ENCODE measurements at places on chromosomes 16 and 17.

- no peak for DNase-seq
These were observed 5.5 kb downstream of the TMEM132E start for GRCh38 chr17:34584805-34585416.

DNA sequence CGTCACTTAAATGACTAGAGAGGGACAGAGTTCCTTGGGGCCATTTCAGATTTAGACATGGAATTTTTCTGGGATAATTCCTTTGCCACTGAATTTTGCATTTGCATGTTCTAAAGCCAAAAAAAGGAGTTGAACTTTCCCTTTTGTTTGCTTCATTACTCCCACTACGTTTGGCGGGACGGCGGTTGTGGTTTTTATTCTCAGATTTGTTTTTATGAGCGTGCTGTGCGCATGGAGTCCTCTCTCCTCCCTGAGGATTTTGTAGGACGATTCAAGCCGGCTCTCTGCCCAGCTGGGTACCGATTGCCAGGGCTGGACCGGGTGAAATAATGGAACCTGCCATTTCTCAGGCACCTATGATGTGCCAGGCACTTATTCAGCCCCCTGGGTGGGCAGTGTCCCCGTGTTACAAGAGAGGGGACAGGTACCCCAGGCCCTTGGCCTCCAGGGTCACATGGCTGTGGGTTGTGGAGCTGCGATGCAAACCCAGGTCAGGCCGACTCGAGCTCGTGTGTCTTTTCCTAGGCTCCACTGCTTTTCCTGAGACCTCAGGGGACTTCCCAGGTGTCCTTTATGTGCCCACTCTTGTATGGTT lies 18.8 kb downstream of the CMIP start:
- DNase-seq, result no peak

DNA sequence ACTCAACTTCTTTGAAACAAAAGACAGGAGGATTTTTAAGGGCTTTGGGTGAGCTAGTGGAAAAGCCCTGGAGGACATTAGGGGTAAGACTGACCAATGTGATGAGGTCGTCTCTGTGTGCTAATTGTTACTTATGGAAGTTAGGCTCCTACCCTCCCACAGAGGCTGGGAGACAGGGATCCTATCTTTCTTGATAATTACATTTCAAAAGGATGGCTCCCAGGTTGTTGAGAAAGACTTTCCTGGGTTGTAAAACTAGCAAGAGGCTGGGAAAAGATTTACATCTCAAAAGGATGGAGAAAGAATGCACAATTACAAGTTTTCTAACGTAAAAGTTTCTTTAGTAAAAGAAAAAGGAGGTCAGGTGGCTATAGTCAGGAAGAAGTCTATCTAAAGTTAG lies 605.8 kb upstream of the GOT2 start:
- no peak for DNase-seq

GRCh38 chr16:80347900-80348299 lies 192.9 kb upstream of the DYNLRB2 start:
- DNase-seq, result no peak

GRCh38 chr17:67841992-67842391 lies 16.7 kb downstream of the BPTF start:
- DNase-seq, result no peak

- DNase-seq, result no peak
These were observed 43.3 kb upstream of the CBFA2T3 start for GRCh38 chr16:89020068-89020924.

DNA sequence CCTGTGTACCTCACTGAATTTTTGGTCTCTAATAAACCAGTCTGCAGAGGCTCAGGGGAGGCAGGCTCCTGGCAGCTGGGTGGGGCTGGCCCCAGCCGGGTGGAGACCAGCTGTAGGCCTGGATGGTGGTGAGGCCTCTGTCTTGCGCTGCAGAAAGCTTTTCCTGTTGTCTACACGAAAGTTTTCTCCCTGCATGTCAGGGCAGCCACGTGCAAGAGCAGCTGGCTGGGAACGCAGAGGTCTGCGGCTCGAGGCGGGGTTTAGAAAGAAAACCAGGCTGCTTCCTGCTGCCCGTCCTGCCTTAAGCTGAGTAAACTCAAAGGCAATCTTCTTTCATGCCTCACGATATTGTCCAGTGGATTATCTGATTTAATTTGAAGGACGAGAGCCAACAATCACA lies 2.4 kb downstream of the SERPINF1 start:
- peak; percentile 32 for DNase-seq

- DNase-seq, result no peak
These were observed at the start of gene NOG for GRCh38 chr17:56593646-56594319. Gene NOG (plus strand): TSS chr17:56593699. CDS start chr17:56594224, 525 bp downstream.

DNA sequence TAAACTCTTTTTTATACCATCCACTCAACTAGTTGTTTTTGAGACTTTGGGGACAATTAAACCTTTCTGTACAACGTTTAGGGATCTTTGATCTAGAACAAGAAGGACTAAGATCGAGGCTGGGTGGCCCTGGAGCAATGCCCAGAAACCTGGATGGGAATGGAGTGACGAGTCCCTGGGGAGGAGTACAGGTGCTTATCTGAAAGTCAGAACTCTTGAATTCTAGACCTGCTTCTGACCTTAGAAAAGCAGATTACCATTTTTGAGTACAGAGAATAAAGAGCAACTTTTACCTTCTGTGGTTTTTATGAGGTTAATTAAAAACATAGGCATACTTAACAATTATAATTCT lies 17.8 kb downstream of the UBE2Z start:
- no peak for DNase-seq

DNA sequence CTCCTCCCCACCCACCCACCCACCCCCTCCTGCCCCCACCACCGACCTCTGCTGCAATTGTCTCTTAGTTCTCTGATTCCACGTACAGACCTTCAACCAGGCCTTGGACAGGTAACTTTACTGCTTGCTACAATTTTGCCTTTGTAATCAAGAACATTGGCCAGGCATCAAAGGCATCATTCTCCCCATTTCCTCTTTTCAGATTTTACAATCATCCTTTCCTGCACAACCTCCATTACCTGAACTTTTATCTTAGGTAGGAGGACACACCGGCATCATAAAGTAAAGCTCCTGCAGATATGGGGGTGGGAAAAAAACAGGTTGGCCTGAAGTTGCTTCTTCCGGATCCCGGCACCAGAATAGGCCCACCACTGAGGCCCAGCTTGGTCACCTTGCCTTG lies 25.7 kb upstream of the SUPT4H1 start:
- no peak for DNase-seq

DNA sequence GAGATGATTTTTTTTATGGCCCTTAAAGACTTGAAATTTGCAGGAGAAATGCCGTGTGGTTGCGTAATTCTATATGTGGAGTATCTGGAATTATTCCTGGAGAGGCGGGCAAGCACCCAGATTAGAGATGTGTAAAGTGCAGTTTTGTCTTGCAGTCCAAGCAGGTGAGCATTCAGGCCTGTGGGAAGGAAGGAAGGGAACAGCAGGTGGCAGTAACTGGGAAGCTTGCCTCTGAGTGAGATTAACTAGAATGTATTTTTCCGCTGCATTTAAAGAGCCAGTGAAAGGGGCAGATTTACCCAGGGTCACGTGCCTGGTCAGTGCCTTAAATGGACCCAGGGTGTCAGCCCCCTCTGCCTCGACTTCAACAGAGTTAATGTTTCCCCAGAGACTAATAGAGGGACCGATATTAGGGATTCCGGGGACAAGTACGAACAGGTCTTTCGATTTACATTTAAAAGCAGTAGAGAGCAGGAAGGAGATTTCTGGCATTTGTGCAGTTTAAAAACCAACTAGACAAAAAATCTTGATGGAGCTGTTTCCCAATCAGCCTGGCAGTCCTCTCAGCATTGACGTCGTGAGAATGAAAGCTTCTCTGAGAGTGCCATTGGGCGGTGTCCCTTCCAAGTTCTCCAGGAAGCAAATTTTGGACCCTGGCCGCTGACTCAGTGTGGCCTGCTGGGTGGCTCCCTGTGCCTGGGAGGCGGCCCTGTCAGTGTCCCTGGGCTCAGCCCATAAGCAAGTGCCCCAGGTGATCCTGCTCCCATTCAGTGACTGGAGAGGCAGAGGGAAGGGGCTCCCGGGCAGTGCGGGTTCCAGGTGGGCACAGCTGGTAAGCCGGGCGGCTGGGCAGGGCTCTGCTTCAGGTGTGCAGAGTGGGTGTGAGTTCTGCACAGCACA lies 38.2 kb downstream of the KSR1 start:
- no peak for DNase-seq

- DNase-seq, result no peak
These were observed 20.4 kb downstream of the NFE2L1 start for GRCh38 chr17:48068491-48068961.

GRCh38 chr17:75854881-75855309 lies 240 bp downstream of the WBP2 start:
- no peak for DNase-seq

DNA sequence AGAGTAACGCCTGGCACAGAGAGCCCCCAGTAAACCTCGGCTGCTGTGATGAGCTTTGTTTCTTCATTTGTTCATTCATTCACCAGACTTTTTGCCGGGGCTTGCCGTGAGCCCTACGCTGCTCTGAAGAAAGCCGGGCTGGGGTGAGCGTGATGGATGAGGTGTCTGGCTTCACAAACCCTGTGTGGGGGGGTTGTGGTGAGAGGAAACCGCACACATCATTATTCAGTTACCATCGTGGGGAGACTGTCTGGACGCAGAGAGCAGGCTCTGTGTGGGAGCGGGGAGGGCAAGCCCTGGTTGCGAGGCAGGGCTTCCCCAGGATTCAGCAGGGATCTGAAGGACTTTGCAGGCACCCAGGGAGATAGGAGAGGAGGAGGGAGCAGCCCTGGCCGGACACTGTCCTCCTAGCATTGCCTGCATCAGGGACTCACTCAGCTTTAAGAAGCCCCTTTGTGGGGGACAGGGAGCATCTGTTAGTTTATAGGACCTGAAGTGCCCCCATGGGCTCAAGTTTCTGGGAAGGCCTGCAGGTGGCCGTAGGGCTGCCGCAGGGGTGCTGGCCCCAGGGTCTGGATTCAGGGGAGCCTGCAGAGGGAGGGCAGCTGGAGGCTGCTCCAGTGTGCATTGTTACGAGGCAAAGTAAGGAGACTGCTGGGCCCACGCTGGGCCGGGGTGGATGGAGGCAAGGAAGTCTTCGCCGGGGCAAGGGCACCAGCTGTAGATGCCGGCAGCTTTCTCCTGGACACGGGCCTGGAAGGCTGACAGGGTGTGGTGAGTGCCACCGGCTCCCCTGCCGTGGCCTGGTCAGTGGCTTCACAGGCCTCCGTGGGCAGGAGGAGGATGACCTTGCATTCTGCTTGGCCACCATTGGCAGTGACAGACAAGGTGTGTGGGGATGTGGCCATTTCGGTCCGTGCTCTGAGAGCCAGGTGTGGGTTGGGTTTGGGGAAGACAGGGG lies 334.5 kb downstream of the SEC14L1 start:
- DNase-seq, result peak; percentile 64

GRCh38 chr17:8552577-8553320 lies 77.8 kb downstream of the MYH10 start:
- DNase-seq, result no peak

- no peak for DNase-seq
These were observed 7.2 kb upstream of the MTSS2 start for GRCh38 chr16:70692873-70693671.

DNA sequence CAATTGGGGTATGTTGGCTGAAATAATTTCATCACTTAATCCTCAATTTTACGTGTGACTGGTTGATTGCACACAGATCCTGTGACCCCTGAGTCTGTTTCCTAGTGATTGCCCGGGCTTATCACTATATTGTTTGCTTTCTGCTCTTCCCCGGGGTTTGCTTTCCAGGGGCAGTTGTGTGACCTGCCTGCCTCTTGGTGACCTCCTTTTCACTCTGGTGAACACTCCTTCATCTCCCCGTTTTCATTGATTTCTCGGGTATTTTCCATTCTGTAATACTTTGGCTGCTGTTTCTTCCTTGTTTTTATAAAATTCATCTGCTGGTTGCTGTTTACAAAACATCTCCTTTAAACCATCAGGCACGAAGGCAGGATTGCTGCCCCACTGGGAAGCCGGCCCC lies 36.0 kb downstream of the NTN1 start:
- DNase-seq, result no peak

- no peak for DNase-seq
These were observed 44.4 kb downstream of the TNRC6A start for GRCh38 chr16:24773771-24774427.

GRCh38 chr17:55612691-55613141 lies 101.5 kb upstream of the SMIM36 start:
- DNase-seq, result no peak

- DNase-seq, result no peak
These were observed 38.8 kb downstream of the RAI1 start for GRCh38 chr17:17719966-17720543.

GRCh38 chr17:82086941-82087906 lies 10.8 kb downstream of the FASN start:
- no peak for DNase-seq

GRCh38 chr17:30532871-30533270 lies 55.7 kb downstream of the GOSR1 start:
- DNase-seq, result no peak

DNA sequence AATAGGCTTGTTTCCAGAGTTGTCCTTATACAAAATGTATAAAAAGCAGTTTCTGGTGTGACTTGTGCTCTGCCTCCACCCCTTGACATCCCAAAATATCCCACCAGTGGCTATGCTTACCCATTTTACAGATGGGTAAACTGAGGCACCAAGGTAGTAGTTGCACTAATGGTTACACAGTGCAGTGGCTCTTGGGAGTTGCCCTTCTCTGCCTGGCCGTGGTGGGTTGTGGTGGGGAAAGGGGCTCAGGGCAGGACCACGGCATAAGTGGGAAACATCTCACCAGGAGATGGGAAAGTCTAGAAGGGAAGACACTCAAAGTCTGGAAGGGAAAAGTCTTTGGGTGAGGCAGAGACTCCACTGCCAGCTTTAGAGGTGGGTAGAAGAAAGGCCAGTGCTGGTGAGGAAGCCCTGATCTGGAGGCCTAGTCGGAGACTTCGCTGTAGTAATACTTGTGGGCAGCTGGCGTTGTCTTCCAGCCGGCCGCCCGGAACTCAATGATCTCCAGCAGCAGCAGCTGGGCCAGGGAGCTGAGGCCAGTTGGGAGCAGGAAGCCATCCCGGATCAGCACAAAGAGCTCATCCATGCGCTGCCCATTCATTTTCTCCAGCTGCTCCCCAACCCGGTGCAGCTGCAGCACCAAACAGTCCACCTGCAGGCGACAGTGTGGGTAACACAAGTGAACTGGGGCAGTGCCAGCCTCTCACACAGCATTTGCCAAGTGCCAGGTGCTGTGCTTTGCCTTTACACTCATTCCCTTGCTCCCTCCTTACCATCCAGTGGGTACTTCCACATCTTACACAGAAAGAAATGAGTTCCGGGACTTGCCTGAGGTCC lies 4.5 kb downstream of the MIF4GD start:
- no peak for DNase-seq

DNA sequence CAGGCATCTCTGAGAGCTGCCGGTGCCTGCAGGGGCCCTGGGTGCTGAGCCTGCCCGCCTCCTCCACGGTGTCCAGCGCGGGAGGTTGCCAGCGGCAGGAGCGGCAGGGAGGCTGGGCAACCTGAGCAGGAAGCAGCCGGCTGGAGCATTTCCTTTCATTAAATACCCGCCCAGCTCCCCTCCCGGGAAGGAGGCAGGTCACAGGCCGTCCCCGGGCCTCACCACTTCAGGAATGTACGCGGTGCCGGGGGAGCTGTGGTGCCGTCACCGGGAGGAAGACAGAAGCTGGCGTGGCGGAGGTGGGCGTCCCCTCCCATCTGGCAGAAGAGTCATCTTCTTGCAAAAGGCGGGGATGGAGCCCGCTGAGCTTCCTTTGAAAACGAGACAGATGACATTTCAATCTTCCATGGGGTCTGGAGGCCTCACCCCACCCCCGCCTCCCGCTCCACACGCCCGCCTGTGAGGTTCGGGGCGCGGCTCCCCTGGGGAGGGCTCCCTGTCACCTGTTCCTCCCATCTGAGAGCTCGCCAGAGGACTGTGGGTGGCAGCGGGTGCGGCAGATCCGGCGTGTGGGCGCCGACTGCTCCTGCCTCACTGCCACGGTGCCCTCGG lies 16.0 kb downstream of the SOX8 start:
- peak; percentile 43 for DNase-seq
